ENCODE measurements at places on chromosomes 3 and 15.

- no peak for DNase-seq
Measured at GRCh38 chr3:25723802-25724201, 59.1 kb upstream of the TOP2B start.

DNA sequence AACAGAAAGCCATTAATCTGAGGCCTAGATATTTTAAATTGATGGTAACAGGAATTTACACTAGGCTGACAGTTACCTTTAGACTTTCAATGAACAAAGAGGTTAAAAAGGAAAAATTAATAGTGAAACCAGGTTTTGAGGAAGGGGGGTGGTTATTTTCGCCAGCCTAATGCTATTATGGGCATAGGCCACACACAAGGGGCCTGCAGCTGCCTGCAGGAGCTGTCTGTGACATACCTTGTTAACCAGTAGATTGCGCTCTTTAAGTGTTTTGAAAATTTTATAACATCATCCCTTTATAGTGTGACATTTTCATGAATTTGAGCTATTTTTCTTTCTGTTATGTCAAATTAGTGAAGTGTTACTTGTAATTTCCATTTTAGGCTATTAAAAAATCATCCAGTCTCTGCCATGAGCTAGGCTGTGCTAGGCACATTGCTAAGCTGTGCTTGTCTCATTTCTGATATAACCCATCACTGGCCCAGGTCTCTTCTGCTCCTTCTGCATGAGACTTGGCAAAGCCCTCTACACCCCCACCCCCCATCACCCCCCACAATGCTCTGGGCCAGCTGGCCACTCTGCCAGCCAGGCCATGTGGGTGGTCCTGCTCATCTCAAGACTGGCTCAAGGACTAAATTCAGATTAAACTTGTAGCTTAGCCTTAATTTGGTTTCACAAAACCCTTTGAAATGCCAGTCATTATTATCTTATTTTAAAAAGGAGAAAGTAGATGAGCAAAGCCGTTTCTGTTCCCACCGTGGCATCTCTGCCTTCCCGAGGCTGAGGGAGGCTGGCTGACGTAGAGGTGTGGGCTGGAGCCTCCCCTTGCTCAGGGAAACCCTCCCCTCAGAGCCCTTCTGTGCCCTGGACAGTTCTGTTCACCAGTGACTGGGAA, 48.4 kb upstream of the SEC22A start:
- peak; percentile 6 for DNase-seq

GRCh38 chr3:55487381-55488241, 505 bp upstream of the WNT5A start:
- DNase-seq = no peak

DNA sequence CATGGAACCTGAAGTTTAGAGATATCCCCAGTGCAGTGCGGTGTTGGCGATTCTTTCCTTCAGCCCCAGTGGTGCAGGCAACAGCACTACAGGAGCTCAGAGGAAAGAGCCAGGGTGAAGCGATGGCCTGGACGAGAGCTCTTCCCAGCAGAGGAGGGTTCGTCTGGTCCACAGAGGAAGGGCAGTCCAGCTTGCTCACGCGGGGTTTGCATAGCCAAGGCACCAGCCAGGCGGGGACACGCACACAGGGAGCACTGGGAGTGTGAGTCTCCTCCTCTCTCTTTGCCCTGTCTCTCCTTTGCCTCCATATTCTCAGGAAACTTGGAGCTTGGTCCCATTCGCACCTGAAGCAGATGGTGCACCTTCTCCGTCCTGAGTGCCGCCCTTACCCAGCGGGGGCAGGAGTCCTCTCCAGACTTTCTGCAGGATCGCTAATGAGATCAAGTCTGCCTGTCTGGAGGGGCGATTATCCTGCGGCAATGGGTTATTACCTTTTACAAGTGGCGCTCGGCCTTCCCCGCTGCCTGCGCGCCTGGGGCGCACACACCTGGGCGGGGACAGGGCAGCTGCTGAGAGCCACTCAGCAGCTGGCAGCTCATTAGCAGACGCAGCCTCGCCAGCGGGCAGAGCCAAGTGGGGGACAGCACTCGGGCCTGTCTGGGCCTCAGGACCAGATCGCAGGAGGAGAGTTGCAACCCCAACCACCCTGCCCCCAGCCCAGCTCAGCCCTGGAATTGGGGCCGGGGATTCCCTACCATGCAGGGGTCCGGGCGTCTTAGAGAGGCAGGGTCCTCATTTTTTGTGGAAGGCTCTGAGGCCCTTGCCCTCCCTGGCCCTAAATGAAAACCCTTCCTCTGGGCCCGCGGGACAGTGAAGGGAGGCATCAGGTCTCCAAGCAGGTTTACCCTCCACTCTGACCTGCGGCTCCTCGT, 119.0 kb upstream of the MEF2A start:
- peak; percentile 17 for DNase-seq

GRCh38 chr3:45670991-45671390, 18.2 kb upstream of the SACM1L start:
- no peak for DNase-seq

GRCh38 chr3:65689436-65689835, 349.3 kb downstream of the MAGI1 start:
- DNase-seq = no peak

Measured in stimulated activated CD8-positive, alpha-beta memory T cell treated with anti-CD3 and anti-CD28 coated beads, Interleukin-4, amount 100 ng/mL, for 48 hours (primary cell).